Lung (tissue), 17 donors: ENCODE measurements at places on chromosomes 1 and 21. TPM values are rescaled to one million over a fixed set of nuclear protein-coding genes. Genes with fewer than 3 reads are reported as not detected.

DNA sequence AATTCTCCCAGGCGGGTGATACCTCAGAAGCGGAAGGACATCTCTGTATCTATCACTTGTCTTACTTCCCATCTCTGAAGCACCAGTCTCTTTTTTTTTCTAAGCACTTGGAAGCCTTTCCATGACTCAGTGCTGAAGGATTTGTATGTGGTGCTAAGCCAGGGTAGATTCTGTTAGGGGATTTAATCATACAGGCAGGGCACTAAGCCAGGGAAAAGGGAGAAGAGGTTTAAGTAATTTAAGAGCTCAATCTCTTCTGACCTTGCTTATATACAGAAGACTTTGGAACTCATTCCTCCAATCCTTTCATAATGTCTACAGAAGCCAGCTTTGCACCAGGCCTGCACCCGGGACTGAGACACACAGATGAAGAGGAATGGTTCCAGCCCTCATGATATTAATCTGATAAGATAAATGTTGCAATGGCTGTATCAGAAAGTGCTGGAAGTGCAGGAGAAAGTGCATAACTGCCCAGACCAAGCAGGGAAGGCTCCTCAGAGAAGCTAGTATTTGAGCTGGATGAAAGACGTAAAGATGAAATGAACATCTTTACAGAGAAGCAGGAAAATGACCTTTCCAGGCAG, 11.0 kb downstream of the FAM163A start:
- DNase-seq: no peak

DNA sequence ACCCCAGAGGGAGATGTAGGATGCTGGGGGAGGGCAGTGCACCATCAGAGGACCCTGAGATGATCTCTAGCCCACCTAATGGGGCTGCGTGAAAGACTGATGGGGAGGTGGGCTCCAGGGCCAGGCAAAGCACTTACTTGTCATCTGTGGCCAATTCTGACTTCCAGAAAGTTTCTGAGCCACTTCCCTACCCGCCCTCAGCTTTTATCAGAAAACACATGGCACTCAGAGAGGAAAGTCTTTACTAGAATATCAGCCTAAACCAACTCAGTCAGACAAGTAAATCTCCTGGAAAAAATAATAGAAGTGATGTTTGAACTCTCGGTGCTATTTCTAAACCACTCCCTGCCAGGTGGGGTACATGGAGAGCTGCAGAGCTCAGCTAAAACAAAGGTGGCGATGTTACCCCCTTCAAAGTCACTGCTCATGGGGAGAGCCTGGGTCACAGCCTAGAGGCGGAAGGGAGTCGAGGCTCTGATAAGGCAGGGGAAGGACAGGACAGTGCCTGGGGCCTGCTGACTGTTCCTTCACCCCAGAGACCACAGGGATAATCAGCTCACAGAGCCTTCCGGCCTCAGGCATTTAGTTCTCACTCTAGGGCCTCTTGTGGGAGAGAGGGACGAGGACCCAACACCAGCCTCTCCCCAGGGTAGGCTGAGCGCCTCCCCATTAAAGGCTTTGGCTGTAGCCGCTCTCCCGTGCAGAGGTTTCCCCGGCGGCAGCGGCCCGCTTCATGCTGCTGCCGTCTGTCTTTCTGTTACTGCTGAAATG, 14.2 kb downstream of the SMIM12 start:
- no peak for DNase-seq

Gene CLCA1
- not detected for total RNA-seq

GRCh38 chr1:30471307-30471706, 252.1 kb downstream of the MATN1 start:
- DNase-seq: no peak

DNA sequence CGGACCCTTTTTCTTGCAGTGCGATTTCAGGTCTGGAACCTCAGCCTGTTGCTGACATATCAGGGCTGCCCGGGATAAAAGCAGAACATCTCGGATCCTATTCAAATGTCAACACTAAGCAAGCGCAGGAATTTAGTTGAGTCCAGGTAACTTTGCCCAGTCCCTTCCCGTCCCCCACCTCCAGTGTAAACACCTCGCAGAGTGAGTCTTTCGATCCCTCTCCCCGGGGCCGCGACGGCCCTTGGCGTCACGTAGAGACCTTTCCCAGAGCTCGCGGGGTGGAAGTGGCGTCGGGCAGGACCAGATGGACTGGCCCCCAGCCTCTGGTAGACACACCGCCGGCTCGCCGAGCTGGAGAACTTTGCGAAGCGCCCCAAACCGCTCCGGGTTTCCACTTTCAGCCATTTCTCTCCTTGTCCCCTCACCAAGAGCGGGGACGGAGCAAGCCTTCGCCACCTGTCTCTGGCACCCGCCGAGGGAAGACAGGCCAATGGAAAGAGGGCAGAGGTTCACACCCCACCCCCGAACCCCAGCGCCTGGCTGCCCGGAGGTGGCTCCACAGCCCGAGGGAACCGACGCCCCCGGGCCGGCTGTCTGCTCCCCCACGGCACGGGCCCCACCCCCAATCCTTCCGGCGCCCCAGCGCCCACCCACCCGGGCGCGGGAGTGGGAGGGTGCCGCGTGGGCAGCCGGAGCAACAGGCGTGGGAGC, 570 bp downstream of the KCND3 start:
- no peak for DNase-seq
